ENCODE measurements at places on chromosomes 1 and 21.

- DNase-seq = no peak
Measured at GRCh38 chr1:38238294-38238693, 191.7 kb upstream of the POU3F1 start.

DNA sequence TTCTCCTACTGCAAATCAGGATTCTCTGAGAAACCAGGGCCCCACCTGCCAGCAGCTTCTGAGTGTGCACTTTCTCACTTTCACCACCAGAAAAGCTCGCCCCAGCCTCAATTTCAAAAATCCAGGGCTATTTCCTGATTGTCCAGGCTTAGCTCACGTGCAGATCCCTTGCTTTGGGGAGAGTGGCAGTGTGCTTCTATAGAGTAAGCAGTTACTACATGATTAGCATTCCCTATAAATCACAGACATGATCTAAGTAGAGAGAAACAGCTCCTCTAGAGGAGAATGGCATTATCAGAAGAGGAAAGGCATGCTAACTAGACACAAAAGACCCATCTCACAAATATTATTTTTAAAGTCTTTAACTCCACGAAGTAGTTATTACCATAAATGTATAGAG is 456.0 kb upstream of the PKN2 start:
- DNase-seq = no peak

- DNase-seq = no peak
Measured at GRCh38 chr1:218585511-218586184, 240.5 kb downstream of the TGFB2 start.

DNA sequence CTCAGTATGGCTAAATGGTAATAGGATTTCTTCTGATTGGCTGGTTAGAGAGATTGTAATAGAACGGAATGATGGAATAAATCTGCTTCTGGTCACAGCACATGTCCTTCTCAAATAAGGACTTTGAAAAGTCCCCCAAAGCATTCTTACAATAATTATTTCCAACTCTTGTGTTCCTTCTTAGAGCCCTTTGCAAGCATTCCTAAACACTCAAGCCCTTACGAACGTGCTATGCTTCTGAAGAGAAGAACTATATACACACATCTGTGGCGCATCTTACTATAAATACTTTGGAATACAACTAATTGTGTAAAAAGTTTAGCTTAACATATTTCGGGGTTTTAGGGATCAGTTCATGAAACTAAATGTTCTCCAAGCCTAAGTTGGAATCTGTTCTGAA is 25.6 kb downstream of the CLIC4 start:
- DNase-seq = no peak

- peak; percentile 51 for DNase-seq
Measured at GRCh38 chr1:221435504-221435904, 306.4 kb downstream of the DUSP10 start.

GRCh38 chr1:85578321-85579295 is 2.0 kb upstream of the CCN1 start:
- DNase-seq = no peak

GRCh38 chr1:54947540-54947939 is 32.9 kb upstream of the TMEM61 start:
- no peak for DNase-seq

DNA sequence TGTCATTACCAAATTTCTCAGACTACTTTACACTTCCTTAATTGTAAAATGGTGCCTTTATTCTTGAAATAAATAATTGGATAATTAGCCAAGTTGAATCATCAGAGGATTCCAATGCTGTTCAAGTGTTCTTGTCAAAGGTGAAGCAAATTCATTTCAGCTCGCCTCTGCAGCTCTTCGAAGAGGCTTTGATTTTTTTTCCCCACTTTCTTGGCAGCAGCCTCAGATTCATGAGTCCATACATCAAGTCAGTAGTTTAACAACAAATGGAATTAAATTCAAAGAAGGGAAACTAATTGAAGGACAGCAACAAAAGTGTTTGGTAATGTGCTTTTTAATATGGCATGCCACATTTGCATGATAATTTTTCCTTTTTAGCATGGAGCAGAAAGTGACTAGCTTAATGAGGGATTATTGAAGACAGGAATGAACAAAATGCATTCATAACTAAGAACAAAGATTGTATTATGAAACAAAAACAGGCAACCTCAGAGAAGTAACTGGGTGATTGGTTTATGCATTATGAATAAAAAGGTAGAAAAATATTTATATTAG is 239.0 kb downstream of the USH2A start:
- DNase-seq = peak; percentile 20

DNA sequence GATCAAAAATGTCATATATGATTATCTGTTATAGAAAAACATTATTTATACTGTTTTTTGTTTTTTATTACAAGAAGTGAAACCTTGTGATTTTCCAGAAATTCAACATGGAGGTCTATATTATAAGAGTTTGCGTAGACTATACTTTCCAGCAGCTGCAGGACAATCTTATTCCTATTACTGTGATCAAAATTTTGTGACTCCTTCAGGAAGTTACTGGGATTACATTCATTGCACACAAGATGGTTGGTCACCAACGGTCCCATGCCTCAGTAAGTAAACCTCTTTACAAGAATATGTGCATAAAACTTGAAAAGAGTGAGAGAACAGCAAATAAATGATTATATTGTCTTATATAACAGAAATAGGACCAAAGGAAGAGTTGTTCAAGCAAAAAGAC is 14.5 kb downstream of the CFHR4 start:
- DNase-seq = no peak

- no peak for DNase-seq
Measured at GRCh38 chr21:26148071-26148839, 22.3 kb downstream of the APP start.

DNA sequence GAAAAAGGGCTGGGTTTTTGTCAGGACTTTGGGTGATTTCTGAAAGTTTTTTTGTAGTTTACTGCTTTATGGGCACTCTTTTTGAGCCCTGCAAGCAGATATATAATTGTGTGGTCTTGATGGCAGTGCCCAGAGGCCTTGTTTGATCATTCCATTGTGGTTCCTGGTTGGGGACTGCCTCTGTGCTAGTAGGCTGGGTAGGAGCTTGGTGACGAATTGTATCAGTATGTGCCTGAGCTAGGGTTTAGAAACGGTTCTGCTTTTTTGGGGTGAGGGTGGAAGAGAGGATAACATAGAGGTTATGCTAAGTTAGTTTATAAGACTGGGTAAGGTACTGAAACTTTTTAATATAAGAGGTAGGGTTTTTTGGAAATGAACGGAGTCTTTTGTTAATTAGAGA is 139.7 kb upstream of the ETV3 start:
- DNase-seq = no peak

DNA sequence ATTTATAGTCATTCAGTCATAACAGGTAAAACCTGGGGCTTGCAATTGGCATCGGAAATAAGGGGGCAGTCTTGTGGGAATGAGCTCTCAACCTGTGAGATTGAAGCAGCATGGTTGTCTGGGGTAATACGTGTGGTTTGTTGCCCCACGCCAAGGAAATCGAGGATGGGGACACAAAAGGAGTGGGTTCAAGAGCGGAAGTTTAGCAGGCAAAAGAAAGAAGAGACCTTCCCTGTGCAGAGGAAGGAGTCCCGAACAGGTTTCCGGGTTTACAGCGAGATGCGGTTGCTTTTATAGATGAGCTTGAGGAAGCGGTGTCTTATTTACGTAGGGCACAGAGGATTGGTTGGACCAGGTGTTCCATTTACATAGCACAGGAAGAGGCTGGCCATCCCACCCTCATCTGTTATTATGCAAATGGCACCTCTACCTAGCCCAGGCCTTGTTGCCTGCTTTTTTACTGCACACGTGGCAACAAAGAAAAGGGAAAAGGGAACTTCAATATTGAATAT is 37.3 kb downstream of the IFNAR1 start:
- no peak for DNase-seq

GRCh38 chr1:94697839-94698238 is 122.3 kb upstream of the SLC44A3 start:
- DNase-seq = no peak

DNA sequence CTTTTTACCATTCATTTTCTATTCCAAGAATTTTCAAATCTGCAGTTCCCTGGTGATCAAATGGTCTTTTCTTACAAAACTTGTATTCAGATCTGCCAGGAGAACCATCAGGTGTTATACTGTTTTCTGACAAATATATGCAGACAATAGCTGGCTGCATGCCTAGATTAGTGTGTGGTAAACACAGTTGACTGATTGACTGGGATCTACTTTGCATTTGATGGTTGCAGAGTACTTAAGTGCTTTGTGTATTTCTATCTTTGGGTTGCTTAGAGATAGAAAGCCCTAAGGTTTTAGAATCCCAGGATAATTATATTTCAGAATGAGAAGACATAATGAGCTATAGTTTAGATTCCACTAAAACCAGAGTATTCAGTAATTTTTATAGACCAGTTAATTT is 102.0 kb upstream of the CHODL start:
- DNase-seq = no peak

DNA sequence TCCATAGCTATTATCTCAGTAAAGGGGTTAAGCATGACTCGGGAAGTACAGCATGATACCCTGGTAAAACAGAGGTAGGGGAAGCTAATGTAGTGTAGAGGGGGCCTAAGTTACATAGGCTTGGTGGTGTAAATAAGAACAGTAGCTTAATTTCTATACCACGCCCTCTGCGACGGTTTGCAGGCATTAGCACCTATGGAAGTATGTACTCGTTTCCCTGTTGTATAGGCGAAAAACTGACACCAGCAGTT is 470 bp upstream of the NAXE start:
- no peak for DNase-seq

DNA sequence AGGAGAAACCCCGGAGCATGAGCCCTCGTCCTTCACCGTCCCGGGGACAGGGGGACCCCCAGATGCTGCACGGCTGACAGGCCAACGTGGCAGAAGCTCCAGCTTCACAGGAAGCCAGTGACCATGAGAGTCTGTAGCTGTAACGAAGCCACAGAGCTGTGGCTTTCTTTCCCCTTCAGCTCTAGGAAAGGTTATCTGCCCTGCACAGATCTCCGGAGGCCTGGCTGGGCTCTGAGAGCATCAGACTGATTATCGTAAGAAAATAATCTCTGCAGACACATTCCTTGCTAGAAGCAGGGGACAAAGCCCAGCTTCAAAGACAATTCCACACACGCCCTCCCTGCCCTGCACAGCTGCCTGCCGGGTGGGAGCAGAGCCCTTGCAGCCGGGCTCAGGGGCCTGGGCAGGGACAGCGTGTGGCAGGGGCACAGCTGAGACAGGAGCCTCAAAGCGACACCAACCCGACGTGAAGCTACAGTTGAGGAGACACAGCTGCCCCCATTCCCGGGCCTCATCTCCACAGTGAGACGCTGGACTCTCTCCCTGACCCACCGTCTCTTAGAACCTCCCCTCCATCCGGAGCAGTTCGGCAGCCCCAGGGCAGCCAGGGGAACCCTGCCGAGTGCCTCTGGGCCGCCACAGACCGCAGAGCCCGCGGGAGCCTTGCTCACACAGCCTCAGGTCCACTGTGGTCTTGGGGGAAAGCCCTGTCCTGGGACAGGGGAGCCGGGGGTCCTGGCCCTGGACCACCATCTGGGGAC is 30.6 kb downstream of the POFUT2 start:
- no peak for DNase-seq

GRCh38 chr1:97144527-97144926 is 422.9 kb downstream of the PTBP2 start:
- DNase-seq = no peak

DNA sequence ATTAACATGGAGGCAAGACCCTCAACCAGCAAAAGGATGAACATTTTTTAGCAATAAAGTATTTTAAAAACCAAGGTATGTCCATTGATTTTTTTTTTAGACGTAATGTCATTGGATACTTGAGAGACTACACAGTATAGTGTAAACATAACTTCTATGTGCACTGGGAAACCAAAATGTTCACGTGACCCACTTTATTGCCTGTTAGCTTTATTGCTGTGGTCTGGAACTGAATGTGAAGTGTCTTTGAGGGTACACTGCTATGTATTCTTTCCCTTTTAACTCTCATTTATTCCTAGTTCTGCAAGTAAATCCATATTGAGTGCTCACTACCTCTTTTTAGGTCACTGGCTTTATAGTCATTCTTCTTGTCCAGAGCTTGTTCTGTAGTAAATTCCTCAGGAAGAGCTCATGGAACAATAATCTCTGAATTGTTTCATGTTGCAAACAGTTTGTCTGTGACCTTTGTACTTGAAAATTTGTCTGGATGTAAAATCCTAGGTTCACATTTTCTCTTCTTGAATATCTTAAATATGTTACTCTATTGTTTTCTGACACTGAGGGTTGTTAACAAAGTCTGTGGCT is 20.6 kb downstream of the ABCD3 start:
- DNase-seq = no peak

DNA sequence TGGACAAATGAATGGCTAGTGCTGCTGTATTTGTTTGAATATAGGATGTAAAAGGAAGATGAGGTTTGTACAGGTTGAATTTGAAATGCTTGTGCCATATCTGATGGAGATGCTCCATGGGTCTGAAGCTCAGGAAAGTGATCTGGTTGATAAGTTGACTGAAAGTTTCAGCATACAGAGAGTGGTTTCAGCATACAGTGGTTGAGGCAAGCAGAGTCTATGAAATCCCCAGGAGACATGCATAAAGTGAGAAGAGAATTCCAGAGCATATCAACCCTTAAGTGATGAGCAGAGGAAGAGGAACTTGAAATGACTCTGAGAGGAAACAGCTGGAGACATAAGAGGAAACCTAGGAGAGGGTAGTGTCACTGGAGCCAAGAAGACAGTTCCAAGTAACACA is 21.7 kb downstream of the TCHHL1 start:
- no peak for DNase-seq

- no peak for DNase-seq
Measured at GRCh38 chr1:206921772-206922265, at the start of gene FCMR. Gene FCMR, minus strand, starts transcription at chr1:206921941. Its CDS starts 87 bp downstream, at chr1:206921854.

DNA sequence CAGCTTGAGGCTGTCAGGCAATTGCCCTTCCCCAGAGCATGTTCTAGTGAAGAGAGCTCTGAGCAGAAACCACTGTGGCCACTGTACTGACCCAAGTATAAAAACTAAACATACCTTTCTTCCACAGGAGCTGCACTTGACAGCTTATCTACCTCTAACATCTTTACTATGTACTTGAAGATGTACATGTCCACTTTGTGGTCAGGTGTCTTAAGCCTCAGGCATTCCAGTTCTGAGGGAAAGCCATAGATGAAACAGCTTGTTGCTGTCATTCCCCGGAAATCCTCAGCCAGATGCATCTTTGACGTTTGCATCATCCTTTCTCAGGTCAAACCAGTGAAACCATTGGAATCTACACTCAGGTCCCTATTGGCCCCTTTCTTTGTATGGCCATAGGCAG is 70.4 kb downstream of the CHRM3 start:
- DNase-seq = no peak

DNA sequence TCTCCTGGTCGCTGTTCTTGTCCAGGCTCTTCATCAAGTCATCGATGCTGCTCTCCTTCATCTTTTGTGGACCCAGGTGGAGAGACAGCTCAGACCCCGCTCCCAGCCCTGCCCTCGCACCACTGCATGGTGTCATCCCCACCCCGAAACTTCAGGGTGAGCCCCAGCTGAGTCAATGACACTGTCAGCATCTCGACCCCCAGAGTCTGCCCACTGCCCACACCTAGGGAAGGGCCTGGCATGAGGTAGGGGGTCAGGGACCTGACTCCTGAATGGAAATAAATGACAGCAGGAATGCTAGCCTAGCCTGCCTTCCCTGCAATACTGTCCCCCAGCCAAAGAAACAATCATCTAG is 1.6 kb upstream of the S100A6 start:
- no peak for DNase-seq

Measured in DMS 273 treated with DMSO at 0.1 percent for 48 hours (cell line).